ENCODE measurements at places on chromosomes 2 and 18. TPM values are rescaled to one million over a fixed set of nuclear protein-coding genes. Genes with fewer than 3 reads are reported as not detected.

EVA1A gene
- 48.6 TPM for total RNA-seq

GRCh38 chr2:3885629-3886628 lies 182.6 kb downstream of the DCDC2C start:
- no peak for DNase-seq

- DNase-seq: no peak
Observed at GRCh38 chr2:23675506-23675905, 251.4 kb downstream of the ATAD2B start.

TMEM247 gene
- total RNA-seq: not detected

DNA sequence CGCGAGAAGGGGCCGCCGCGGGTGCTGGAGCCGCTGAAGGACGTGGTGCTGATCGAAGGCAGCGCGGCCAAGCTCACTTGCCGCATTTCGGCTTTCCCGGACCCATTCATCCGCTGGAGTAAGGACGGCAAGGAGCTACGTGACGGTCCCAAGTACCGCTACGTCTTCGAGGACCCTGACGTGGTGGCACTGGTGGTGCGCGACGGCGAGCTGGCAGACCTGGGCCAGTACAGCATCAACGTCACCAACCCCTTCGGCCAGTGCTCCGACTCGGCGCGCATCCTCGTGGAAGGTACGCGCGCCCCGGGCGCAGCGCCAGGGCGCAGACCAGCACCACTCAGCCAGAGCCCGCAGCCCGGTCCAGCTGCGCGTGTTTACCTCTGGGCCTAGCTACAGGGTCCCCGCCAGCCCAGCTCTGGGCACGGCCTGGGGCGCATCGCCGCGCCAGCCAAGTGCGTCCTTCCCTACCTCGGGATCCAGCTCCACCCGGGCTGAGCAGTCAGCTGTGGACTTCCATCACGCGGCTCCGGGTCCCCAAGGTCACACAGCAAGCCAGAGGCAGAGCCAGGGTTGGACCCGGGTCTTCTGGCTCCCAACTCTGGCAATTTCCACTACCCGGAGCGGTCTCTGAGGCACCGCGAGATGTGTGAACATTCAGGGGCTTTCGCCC lies 1.7 kb upstream of the GMPPA start:
- no peak for DNase-seq

GRCh38 chr2:167944825-167945659 lies 302.4 kb downstream of the STK39 start:
- peak; percentile 33 for DNase-seq

- no peak for DNase-seq
Observed at GRCh38 chr18:67520351-67520921, 3.9 kb upstream of the DSEL start.
